ENCODE measurements at places on chromosomes 7 and 10.

- DNase-seq = no peak
Observed at GRCh38 chr7:80659120-80660055, 20.9 kb downstream of the CD36 start.

GRCh38 chr7:43625453-43625852, 42.5 kb downstream of the STK17A start:
- DNase-seq = no peak

- no peak for DNase-seq
Observed at GRCh38 chr7:69185170-69185569, 413.1 kb upstream of the AUTS2 start.

DNA sequence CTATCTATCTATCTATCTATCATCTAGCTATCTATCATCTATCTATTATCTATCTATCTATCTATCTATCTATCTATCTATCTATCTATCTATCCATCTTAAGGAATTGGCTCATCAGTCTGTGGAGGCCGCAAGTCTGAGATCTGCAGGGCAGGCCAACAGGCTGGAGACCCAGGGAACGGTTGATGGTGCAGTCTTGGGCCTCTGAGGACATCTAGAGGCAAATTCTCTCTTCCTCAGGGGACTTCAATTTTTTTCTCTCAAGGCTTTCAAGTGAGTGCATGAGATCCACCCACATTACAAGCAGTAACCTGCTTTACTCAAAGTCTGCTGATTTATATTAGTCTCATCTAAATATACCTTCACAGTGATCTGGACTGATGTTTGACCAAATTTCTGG, 197.0 kb downstream of the GLRX3 start:
- no peak for DNase-seq

DNA sequence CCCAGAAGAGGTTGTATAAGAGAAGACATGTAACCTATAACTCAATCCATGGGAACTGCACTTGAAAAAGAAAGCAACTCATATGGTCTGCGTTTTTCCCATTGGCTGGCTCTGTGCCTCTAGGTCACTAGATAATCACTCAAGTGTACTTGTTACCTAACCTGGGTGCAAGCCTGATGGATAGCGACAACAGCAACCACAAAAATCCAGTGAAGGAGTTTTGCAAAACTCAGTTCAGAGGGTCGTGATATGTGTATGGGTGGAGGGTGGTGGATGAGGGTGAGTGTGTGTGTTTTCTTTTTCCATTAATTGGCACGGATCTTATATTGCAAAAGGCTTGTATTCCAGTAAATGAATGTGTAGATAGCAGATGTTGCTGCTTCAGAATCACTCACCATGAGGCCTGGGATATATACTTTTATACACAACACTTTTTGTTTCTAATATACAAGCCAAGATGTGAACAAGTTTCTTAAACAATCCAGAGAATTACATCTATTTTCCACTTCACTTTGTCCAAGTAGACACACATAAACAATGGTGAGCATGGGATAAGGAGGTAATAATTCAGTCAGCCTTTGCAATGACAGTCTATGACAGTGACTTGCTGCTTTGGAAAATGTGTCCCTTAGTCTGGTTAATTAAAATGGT, 286.9 kb upstream of the DKK1 start:
- no peak for DNase-seq

Measured in GM19239 (cell line).